ENCODE measurements at places on chromosomes 2 and 18. TPM values are rescaled to one million over a fixed set of nuclear protein-coding genes. Genes with fewer than 3 reads are reported as not detected.

OTX1 gene
- not detected for total RNA-seq

OR6B2 gene
- not detected for total RNA-seq

SERPINB2 gene
- not detected for total RNA-seq

VAMP8 gene
- total RNA-seq, result 12.3 TPM

COL5A2 gene
- total RNA-seq, result 908 TPM

ABCG5 gene
- total RNA-seq, result not detected

MBOAT2 gene
- 26.1 TPM for total RNA-seq

SH3BP4 gene
- total RNA-seq, result 21.8 TPM

DNA sequence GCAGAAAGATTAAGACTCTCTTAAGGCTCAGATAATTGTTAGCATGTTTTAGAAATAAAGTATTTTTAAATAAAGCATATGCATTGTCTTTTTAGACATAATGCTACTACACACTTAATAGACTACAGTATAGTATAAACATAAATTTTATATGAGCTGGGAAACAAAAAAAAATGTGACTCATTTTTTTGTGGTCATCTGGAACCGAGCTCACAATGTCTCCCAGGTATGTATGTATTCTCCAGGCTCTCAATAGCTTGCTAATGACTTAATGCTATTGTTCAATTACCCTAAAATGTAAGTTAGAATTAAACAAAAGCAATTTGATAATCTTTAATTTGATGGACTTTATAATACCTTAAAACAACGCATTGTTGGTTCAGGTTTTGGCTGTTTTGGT is 167.2 kb downstream of the NUP35 start:
- DNase-seq, result no peak
- H3K36me3 ChIP-seq, result no peaks in the 10 kb centered on the region
- H3K27ac ChIP-seq, result no peak overlapping the region
- H3K4me3 ChIP-seq, result no peak overlapping the region

DNA sequence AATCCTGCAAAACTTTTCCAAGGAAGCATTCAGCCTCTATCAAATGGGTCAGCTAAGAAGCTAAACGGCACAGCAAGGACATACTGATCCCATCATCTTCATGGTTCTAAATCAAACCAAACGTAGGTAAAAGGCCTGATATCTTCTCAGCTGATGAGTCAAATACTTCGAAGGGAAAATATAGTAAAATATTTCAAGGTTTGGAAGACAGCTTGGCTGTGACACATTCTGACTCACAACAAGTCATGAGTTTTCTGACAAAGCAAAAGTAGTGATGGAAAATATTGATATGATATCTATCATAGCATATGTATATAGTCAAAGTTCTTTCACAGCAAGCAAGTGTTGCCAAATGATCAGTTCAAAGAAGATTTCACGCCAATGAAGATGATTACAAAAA is 31.5 kb downstream of the DOCK10 start:
- no peaks in the 10 kb centered on the region for H3K4me1 ChIP-seq
- H3K4me3 ChIP-seq, result no peak overlapping the region
- H3K36me3 ChIP-seq, result no peaks in the 10 kb centered on the region
- no peaks in the 10 kb centered on the region for H3K27me3 ChIP-seq
- no peak overlapping the region for H3K27ac ChIP-seq

DNA sequence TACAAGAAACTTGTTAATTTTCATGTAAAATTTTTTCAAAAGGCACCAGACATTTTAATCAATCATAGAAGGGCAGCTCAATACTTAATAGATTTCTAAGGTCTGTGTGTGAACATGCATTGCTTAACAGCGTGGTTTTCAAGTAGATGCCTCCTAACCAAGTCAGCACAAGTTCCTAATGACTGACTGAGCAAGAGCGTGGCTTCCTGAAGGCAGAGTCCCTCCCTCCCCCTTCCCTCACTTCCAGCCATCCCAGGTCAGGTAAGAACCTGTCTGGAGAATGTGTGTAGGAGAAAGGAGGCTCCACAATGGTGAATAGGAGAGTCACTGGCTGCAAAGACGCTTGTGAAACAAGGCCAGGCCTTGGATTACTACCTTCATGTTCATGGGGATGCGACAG is 33.5 kb upstream of the DAPL1 start:
- H3K4me3 ChIP-seq, result no peak overlapping the region
- no peaks in the 10 kb centered on the region for H3K36me3 ChIP-seq
- no peaks in the 10 kb centered on the region for H3K4me1 ChIP-seq
- no peak for DNase-seq
- no peak overlapping the region for H3K27ac ChIP-seq
- no peaks in the 10 kb centered on the region for H3K27me3 ChIP-seq

DNA sequence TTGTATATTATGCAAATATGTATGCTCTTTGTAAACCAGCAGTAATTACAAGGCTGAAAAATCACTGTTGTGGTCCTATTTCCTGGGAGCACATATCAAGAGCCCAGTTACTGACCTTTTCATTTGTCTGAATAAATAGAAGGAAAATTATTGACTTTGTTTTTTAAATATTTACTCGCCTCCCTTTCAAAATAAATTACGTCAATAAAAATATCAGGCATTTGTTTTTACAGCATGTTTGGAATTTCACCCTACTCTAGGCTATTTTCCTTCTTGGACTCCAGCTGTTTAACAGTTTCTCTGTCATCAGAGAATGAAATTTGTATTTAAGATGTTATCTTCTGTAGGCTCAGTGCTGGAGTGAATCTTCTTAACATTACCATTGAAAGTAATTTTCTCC is 59.9 kb upstream of the LRATD1 start:
- no peak overlapping the region for H3K27ac ChIP-seq
- H3K4me3 ChIP-seq, result no peak overlapping the region
- no peaks in the 10 kb centered on the region for H3K27me3 ChIP-seq
- no peaks in the 10 kb centered on the region for H3K4me1 ChIP-seq
- DNase-seq, result no peak
- H3K36me3 ChIP-seq, result no peaks in the 10 kb centered on the region

- H3K27me3 ChIP-seq, result no peaks in the 10 kb centered on the region
- no peak for DNase-seq
- no peak overlapping the region for H3K27ac ChIP-seq
- no peaks in the 10 kb centered on the region for H3K4me1 ChIP-seq
Observed at GRCh38 chr2:23065936-23066335, 319.0 kb upstream of the KLHL29 start.

- no peaks in the 10 kb centered on the region for H3K36me3 ChIP-seq
- H3K27me3 ChIP-seq, result no peaks in the 10 kb centered on the region
- no peak for DNase-seq
- H3K4me3 ChIP-seq, result no peak overlapping the region
- H3K4me1 ChIP-seq, result no peaks in the 10 kb centered on the region
Observed at GRCh38 chr2:111712940-111713515, 171.0 kb downstream of the ANAPC1 start.

- no peaks in the 10 kb centered on the region for H3K4me1 ChIP-seq
- H3K4me3 ChIP-seq, result no peak overlapping the region
- DNase-seq, result no peak
- H3K27me3 ChIP-seq, result no peaks in the 10 kb centered on the region
- H3K27ac ChIP-seq, result no peak overlapping the region
Observed at GRCh38 chr2:160076914-160077313, 14.5 kb upstream of the PLA2R1 start.

DNA sequence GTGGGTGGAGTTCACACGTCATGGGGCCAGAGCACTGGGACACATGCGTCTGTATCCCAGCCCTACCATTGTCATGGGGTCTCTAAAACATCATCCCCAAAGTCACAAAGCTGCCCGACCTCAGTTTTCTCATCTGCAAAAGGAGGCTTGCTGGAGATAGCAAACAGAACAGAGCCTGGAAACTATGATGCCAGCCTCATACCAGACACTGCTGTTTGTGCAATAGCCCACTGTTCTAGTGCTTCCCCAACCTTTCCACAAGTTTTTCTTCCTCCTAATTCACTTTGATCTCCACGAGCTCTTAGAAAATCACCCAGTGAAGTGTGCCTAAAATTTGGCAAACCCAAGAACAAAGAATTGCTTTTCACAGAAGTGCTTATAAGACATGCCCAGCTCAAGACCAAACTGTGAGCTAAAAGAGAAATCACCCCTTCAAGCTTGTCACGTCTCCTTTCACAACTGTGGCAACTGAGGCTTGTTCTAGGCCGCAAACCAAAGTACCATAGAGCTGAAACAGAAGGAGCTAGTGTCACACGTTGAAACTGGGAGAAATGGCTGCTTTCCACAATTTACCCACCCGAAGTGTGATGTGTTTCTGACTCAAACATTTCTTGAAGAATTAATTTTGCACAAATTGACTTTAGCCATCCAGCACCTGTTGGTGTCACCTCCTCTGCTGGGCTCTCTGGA is 162.7 kb upstream of the ID2 start:
- no peaks in the 10 kb centered on the region for H3K4me1 ChIP-seq
- no peak overlapping the region for H3K27ac ChIP-seq
- H3K4me3 ChIP-seq, result no peak overlapping the region
- H3K36me3 ChIP-seq, result no peaks in the 10 kb centered on the region
- H3K27me3 ChIP-seq, result no peaks in the 10 kb centered on the region
- DNase-seq, result no peak

DNA sequence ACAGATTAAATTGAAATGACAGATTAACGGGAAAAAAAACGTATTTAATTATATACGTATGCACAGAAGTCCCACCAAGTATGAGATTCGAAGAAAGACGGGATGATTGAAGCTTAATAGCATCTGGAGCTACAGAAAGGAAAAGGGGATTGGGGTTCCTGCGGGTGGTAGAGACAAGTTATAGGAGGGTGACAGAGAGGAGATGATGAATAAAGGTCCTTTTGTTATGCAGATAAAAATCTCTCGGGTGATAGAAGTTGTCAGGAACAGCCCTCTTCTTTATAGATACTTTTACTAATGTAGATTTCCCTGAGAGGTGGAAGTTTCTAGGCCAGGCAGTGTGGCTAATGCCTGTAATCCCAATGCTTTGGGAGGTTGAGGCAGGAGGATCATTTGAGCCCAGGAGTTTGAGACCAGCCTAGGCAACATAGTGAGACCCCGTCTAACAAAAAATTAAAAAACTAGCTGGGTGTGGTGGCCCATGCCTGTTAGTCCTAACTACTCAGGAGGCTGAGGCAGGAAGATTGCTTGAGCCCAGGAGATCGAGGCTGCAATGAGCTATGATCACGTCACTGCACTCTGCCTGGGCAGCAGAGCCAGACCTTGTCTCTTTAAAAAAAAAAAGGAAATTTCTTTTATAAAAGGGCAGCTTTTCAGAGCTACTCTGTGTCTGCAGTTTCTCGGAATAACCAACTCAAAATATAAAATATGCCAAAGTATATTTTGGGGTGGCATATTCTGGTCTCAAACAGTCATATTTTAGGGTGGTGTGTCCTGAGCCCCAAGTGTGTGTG is 113.0 kb downstream of the STPG4 start:
- H3K27me3 ChIP-seq, result no peaks in the 10 kb centered on the region
- no peaks in the 10 kb centered on the region for H3K36me3 ChIP-seq
- peak overlapping the region; percentile 38 for H3K27ac ChIP-seq
- peaks cover 6% of the 10 kb centered on the region for H3K4me1 ChIP-seq
- DNase-seq, result no peak
- H3K4me3 ChIP-seq, result no peak overlapping the region

- no peak overlapping the region for H3K4me3 ChIP-seq
- H3K36me3 ChIP-seq, result no peaks in the 10 kb centered on the region
- no peak overlapping the region for H3K27ac ChIP-seq
- no peak for DNase-seq
- no peaks in the 10 kb centered on the region for H3K4me1 ChIP-seq
- no peaks in the 10 kb centered on the region for H3K27me3 ChIP-seq
Observed at GRCh38 chr18:45168866-45169600, 446.2 kb upstream of the SLC14A2 start.

DNA sequence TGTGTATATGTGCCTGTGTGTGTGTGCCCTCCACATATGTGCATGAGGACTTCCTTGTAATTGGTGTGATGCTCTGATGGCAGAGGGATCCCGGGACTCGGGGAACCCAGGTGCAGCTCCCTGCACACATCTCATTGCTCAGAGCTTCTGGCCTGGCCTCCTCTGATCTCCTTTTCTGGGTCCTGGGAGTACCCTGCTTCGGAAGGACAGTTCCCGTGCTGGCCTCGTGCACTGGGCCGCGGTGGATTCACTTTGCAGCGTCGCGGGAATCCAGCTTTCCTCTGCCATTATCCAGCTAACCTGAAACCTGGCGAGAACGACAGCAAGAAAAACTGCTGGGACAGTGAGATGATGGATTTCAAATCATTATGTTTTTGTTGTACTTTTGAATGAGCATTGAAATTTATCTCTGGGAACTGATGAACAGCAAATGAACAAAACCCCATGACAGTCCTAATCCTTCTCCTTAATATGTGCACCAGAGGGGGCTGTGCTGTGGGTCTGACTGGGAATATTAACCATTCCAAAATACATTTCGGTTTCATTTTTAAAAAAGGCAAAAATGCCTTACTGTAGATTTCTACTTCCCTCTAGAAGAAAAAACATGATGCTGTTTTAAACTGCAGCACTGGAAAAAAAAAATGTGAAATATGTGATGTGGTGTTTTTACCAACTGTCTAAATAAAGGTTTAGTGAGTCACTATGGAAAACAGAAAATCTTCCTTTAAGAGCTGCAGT is 78.2 kb downstream of the PTGR3 start:
- no peaks in the 10 kb centered on the region for H3K27me3 ChIP-seq
- no peak overlapping the region for H3K27ac ChIP-seq
- no peaks in the 10 kb centered on the region for H3K36me3 ChIP-seq
- DNase-seq, result no peak
- H3K4me1 ChIP-seq, result no peaks in the 10 kb centered on the region

- peaks cover 5% of the 10 kb centered on the region for H3K4me1 ChIP-seq
- H3K27me3 ChIP-seq, result no peaks in the 10 kb centered on the region
- DNase-seq, result no peak
- no peak overlapping the region for H3K27ac ChIP-seq
- no peaks in the 10 kb centered on the region for H3K36me3 ChIP-seq
- no peak overlapping the region for H3K4me3 ChIP-seq
Observed at GRCh38 chr2:9775351-9775750, 67.9 kb upstream of the TAF1B start.

DNA sequence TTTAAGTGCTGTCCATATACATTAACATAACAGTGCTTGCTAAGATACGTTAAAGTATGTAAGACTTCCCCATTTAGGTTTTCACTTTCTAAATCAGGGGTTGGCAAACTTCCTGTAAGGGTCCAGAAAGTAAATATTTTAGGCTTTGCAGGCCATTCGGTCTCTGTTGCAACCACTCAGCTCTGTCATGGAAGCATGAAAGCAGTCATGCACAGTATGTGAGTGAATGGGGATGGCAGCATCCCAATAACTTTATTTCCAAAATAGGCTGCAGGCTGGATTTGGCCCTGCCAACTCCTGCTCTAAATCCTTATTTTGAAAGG is 128.7 kb downstream of the PLA2R1 start:
- no peaks in the 10 kb centered on the region for H3K27me3 ChIP-seq
- H3K4me1 ChIP-seq, result no peaks in the 10 kb centered on the region
- no peaks in the 10 kb centered on the region for H3K36me3 ChIP-seq
- DNase-seq, result no peak

DNA sequence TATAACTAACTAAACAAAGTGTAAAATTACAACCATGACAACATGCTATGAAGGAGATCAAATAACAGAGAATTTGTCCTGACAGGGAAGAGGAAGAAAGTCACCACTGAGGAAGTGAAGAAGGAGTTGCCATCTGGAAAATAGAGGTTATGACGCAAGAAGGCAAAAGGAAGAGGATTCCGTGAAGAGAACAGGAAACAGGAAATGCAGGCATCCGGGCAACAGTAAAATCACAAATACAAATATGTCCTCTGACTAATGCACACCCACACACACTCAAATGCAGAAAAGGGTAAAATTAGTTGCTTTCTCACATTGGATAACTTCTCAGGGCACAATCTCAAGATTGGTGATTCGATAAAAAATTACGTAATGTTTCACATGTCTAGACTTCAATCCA is 278.4 kb downstream of the TMX3 start:
- H3K27me3 ChIP-seq, result no peaks in the 10 kb centered on the region
- DNase-seq, result no peak
- H3K4me1 ChIP-seq, result no peaks in the 10 kb centered on the region

Data from uterus (tissue), 4 donors.